ENCODE measurements at places on chromosomes 16 and 17.

GRCh38 chr17:70771804-70772386 lies 602.6 kb downstream of the KCNJ2 start:
- no peak for DNase-seq

GRCh38 chr17:40432864-40433528 lies 10.3 kb upstream of the IGFBP4 start:
- peak; percentile 57 for DNase-seq

DNA sequence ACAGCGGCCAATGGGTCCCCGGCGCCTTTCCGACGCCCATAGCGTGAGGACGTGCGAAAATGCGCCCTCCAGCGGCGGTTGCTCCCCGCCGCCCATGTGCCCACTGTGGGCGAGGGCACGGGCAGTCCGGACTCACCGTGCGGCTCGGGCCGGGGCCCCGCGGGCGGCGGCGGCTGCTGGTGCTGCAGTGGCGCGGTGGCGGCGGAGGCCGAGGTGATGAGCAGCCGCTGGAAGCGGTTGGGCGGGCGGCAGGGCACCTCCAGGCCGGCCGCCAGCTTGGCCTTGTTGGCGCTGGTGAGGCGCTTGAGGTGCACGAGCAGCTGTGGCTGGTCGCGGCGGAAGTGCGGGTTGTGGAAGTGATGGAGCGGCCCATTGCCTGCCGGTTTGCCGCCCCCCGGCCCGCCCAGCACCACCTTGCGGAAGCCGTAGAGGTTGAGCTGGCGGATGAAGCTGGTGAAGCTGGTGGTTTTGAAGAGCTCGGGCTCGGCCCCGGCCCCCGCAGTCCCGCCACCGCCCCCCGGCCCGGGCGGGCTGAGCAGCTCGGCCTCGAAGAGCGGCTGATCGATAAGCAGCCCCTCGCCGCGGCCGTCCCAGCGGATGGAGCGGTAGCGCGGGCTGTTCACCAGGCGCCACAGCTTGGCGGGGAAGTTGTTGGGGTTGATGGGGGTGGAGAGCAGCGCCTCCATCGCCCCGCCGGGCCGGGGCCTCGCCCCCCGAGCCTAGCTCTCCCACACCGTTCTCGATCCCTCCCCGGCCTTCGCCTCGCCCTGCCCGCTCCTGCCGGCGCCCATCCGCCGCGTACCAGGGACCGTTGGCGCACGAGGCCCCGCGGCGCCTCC lies at the start of gene HSF5:
HSF5 (minus strand) TSS at position 820 of the 839 bp plus-strand sequence; CDS start at position 686, 134 bp downstream.
- peak; percentile 5 for DNase-seq

GRCh38 chr16:29720703-29721102 lies 25.1 kb downstream of the C16orf54 start:
- no peak for DNase-seq

GRCh38 chr17:39617446-39618245 lies 9.1 kb upstream of the PPP1R1B start:
- DNase-seq: peak; percentile 45

GRCh38 chr16:20859229-20859628 lies 40.9 kb downstream of the DCUN1D3 start:
- no peak for DNase-seq

GRCh38 chr17:50261051-50261915 lies 13.0 kb upstream of the TMEM92 start:
- no peak for DNase-seq

DNA sequence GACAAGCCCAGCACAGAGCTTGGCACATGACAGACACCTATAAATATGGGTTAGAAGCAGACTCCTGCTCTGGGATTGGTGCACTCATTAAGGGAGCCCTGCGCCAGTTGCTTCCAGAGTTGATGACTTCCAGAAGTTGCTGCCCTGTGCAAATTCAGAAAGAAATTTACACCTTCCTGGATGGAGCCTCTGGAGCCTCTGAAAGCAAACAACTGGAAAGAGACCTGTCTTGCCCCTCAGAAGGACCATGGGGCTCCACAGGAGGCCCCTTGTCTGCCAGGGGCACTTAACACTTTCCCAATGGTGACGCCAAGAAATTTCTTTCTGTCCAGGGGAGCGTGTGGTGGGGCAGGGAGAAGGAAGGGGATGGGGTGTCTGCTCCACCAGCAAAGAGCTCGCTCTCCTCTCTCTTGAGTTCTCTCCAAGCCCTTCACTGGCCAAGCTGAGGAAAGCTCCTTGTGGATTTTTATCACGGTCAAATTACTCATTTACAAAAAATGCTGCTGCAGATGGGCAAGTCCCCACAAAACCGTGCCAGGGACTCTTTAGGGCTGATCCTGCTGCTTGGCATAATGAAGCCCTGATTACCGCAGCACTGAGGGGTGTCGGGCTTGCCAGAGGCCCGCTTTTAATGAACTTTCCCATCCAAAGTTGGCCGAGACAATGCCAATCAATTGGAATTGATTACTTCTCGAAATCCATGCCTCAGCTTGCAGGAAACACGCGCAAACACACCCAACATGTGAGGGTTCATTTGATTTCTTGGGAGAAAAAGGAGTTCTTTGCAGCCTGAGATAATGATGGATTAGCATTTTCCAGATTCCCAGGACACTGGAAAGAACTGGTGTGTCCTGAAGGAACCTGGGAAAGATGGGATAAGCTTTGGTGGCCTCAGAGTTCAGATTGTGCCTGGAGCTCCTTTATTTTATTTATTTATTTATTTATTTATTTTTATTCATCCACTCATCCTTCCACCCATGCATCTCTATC lies 583.6 kb upstream of the CDH5 start:
- peak; percentile 87 for DNase-seq

DNA sequence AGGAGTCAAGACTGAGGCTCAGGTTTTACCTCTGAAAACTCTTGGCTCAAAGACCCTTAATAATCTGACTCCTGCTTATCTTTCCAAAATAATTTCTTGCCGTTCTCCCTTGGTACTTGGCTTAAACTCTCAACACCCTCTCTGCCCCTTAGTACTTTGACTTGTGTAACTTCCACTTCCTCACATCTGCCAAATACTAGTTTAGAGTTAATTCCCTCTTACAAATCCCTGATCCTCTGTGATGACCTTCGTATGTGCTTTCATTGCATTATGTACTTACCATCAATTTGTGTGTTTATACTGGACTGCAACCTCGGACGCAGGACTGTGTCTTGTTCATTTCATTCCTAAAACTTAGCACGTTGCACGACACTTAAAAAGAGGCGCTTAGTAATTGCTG lies 35.2 kb downstream of the ZNF207 start:
- DNase-seq: no peak

DNA sequence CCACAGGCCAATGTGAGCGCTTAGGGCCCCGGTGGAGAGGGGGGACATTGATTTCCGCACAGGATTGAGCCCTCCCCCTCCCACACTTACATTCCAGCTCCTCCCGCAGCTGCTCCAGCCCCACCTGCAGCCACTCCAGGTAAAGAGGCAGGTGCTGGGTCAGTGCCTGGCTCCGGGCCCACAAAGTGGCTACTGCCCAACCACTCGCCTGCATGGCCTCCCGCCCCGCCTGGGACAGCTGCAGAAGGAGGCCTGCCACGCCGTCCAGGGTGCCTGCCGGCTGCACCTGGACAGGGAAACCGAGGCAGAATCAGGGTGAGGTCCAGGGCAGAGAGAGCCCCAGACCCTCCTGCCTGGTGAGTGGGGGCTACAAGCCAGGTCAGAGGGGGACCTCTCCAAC lies 46.3 kb downstream of the RMI2 start:
- DNase-seq: no peak

GRCh38 chr16:22844416-22844815 lies 30.5 kb downstream of the HS3ST2 start:
- DNase-seq: no peak

GRCh38 chr17:55432358-55433028 lies 10.9 kb upstream of the MMD start:
- peak; percentile 88 for DNase-seq

- DNase-seq: no peak
These were observed 47.7 kb downstream of the BEAN1 start for GRCh38 chr16:66474750-66475199.

GRCh38 chr17:58264407-58265103 lies 16.2 kb downstream of the MPO start:
- no peak for DNase-seq

DNA sequence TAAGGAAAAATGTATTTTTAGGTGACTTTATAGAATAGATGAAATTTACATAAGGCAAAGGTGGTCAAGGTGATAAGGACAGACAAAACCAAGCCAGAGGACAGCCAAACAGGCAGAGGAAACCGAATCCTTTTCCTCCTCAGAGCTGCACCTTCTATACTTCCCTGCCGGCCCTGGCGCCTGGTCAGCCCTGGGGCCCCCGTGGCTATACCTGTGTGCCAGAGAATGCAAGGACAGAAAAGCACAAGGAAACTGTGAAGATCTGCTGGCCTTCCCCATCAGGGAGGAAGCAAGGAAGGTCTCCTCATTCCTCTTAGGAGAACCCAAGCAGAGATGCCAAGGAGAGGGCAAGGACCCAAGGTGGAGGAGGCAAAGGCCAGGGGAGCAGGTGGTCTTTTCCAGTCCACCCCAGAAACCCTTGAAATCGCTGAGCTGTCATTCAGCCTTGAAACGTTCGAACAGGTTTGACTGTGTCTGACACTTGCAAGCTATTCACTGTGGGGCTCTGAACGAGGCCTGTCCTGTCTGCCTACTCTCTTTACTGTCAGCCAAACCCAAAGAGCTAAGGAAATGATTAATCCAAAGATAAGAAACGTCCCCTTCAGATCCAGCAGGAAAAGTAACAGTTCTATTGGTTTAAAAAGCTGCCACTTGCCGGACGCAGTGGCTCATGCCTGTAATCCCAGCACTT lies 114.4 kb downstream of the XYLT1 start:
- no peak for DNase-seq

GRCh38 chr16:31421587-31421986 lies 6.6 kb downstream of the COX6A2 start:
- no peak for DNase-seq

- DNase-seq: no peak
These were observed 7.2 kb upstream of the VASN start for GRCh38 chr16:4364196-4365013.

- no peak for DNase-seq
These were observed 134.0 kb downstream of the FOXL1 start for GRCh38 chr16:86712158-86713009.

- DNase-seq: no peak
These were observed 239.9 kb upstream of the TNRC6C start for GRCh38 chr17:77718669-77718961.

DNA sequence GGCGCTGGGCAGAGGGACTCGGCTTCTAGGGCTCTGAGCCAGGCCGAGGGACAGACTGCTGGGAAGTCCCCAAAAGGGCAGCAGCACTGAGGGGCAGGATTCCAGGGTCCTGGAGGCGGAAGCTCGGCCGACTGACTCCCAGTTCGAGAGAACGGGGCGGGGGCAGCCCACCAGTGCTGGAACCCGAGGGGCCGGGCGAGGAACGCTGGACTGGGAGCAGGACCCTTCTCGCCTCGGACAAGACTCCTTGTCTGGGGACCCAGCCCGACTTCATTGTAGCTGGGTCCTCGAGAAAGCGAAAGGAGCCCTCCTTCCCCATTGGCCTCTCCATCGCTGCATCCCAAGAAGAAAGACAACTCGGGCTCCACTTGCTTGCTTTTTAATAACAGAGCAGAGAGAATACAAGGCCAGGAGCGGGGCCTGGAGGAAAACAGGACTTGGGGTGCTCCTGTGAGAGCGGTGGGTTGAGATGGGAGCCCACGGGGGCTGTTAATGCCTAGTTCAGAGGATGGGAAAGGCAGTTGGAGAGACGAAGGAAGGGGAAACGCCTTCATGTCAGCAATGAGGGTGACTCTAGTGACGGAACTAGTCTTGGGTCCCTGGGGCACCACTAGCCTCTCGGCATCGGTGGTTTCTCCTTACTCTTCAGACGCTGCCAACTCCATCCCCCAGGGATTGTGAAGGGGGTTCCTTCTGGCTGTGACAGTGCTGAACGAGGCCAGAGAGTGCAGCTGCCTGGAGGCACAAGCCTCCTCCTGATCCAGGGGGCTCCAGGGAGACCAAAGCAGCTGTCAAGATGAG lies 492 bp upstream of the CAMTA2 start:
- peak; percentile 27 for DNase-seq

DNA sequence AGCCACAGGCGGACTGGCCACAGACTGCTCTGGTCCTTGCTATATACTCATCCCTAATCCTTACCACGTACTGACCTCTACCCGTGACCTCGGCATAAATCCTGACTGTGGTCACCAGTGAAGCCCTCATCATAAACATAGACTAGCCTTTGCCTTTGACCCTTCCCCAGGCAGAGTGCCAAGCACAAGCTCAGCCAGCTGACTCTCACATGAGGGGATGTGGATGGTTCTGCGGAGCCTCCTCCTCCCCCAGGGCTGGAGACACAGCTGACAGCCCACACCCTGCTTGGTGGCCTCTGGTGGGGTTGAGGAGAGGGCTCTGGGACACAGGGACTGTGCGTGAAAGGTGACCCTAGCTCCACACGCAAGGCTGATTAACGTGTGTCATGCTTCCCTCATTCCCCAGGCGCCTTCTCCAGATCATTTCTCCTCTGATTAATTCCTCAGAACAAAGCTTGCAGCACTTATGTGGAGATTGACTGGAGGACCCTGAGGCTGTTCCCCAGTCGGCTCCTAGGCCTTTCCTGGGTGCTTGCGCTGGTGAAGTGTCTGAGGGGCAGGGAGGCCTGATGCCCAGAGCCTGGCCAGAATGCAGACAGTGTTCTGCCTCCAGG lies 241.5 kb upstream of the NLRP1 start:
- DNase-seq: no peak

- DNase-seq: no peak
These were observed 12.3 kb upstream of the CCL2 start for GRCh38 chr17:34242587-34243363.

- peak; percentile 26 for DNase-seq
These were observed 13.7 kb downstream of the METTL22 start for GRCh38 chr16:8634991-8635736.

DNA sequence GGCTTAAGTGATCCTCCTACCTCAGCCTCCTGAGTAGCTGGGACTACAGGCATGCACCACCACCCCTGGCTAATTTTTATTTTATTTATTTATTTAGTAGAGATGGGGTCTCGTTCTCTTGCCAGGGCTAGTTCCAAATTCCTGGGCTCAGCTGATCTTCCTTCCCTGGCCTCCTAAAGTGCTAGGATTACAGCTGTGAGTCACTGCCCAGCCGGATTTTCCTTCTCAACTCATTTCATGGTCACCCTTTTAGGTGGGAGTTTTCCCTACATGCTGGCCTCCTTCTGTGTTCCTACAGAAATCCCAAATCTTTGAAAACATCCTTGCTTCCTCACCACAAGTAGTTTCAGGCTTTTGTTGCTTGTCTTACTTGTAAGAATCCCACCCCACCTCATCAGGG lies 102.1 kb upstream of the SIAH1 start:
- no peak for DNase-seq

GRCh38 chr17:69175625-69176456 lies 34.1 kb upstream of the ABCA6 start:
- DNase-seq: peak; percentile 70

DNA sequence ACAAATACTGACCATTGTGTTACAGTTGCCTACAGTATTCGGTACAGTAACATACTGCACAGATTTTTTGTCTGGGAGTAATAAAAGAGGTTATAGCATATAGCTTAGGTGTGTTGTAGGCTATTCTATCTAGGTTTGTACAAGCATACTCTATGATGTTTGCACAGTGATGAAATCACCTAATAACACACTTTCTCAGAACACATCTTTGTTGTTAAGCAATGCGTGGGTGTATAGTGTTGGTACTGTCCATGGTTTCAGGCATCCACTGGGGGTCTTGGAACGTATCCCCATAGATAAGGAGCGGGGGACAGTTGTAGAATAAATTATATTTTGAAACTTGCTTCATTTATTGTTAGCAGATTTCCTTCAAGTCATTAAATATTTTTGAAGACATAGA lies 293.3 kb upstream of the TBX2 start:
- no peak for DNase-seq
